ENCODE measurements at places on chromosomes 3 and 15.

GRCh38 chr3:78273326-78273725, 1233.4 kb downstream of the ROBO2 start:
- DNase-seq, result no peak

DNA sequence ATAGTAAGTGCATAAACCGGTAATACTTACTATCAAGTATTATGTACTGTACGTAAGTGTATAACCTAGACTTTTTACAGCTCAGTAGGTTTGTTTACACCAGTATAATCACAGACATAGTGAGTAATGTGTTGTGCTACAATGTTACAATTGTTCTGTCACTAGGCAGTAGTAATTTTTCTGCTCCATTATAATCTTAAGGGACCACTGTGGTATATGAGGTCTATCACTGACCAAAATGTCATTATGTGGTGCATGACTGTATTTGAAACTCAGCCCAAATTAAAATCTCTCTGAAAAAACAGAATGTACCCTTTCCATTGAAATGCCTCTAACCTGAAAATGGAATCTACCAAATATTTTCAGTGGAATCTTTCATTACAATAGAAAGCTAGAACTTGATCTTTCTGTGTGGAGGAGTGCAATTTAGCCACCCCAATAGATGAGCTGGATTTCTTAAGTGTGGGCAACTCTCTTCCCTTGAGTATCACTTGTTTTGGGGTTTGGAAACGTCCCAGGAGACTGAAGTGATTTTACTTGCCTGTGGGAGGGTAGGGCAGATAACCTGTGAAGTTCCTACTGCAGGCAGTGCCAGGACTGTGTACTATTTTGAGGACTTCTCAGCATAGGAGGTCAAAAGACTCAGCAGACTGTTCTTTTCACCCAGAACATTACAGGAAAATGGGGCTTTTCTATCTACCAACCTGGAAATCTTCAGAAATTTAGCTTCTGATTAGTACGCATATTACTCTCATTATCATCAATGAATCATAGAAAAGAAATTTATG, 50.9 kb downstream of the FAM98B start:
- no peak for DNase-seq

- no peak for DNase-seq
Measured at GRCh38 chr3:58392181-58392580, 41.5 kb downstream of the PDHB start.

DNA sequence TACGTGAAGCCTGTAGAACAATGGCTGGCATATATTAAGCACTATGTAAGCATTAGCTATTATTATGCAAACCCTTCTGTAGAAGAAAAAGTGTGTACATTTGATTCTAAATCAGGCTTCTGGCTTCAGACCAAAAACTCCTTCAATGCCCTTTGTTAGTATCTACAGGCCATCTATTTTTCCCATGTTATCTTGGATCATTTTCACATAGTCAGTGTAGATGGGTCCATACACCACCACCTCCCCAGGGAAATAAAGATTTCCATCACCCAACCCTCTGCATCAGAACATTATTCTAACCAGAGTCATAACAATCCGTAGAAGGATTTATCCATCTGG, 8.0 kb upstream of the KLHL6 start:
- no peak for DNase-seq

GRCh38 chr3:155332716-155333115, 39.2 kb upstream of the STRIT1 start:
- DNase-seq, result no peak

DNA sequence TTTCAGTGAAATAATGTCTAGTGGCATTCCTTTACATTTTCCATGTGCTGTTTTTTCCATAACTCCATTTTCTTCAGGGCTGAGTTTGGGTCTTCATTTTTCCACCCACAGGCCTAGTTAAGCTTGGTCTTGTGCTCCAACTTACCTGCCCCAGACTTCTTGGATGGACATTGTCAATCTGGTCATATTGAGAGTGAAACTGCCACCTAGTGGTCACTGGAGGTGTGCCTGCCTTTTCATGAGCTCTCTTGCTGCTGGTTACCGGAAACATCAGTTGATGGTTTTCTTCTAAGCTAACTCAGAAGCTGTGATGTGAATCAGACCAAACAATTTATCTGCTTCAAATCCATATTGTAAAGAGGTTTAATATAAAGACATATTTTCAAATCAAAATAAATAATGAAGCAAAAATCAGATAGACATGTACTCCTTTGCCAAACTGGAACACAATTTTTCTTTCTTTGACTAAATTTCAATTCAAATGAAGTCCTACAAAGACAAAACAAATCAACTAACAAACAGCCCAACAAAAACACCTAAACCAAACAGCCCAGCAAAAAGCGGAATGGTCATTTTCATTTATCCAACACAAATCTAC, 135.1 kb upstream of the RASGRP1 start:
- peak; percentile 83 for DNase-seq
